ENCODE measurements at places on chromosomes 4 and X. TPM values are rescaled to one million over a fixed set of nuclear protein-coding genes. Genes with fewer than 3 reads are reported as not detected.

CNKSR2 gene
- total RNA-seq: 0.24 TPM

NUDT11 gene
- total RNA-seq: 1.0 TPM

- no peak for DNase-seq
These were observed 6.9 kb downstream of the F11 start for GRCh38 chr4:186272699-186273391.

DNA sequence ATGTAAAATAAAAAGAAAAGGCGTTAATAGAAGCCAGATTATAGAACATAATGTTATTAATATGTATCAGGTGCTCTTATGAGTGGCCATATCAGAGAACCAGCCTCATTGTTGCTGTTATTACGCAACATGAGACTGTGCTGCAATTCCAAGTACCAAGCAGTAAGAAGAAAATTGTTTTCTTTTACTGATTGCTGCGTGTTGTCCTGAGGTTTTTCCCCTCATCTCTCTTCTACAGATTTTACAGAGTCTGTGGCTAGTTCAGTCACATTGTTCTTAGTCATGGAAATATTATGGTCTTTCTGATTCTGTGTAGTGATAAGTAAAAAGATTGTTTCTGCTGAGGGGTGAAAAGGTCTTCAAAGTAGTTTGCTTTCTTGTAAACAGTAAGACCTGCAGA is 55.9 kb downstream of the NPNT start:
- DNase-seq: no peak

DNA sequence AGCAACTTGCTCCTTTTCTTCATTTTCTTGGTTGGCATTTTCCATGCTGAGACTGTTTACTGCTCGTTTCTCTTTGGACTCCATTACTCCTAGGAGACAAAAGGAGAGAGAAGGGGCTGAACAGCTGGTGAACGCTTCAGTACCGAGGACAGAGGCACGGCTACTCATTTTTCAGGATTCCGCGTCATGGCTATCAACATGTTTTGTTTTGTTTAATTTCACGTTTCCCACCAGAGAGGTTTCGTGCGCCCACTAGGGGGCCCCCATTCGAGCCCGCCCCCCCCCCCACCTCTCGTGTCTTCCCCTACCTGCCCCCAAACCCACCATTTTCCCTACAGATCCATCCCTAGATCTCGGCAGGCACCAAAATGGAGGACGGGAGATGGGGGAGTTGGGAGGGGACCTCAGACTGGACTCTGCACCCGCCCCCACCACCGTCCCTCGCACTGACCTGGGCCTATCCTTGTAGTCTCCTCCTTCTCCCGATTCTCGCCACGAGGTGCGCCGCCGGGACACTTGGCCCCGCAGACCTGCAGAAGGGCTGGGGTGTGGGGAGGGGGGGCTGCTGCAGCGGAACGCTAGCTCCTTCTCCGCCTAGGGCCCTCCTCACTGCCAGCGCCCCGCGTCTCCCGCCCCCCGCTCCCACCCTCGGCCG is 653 bp downstream of the BEX1 start:
- no peak for DNase-seq

GRCh38 chrX:94204524-94204923 is 530.5 kb downstream of the FAM133A start:
- no peak for DNase-seq

GRCh38 chrX:2502120-2502667 is 1.4 kb upstream of the DHRSX start:
- no peak for DNase-seq

- no peak for DNase-seq
These were observed 23.1 kb downstream of the DMD start for GRCh38 chrX:33188286-33188685.

DNA sequence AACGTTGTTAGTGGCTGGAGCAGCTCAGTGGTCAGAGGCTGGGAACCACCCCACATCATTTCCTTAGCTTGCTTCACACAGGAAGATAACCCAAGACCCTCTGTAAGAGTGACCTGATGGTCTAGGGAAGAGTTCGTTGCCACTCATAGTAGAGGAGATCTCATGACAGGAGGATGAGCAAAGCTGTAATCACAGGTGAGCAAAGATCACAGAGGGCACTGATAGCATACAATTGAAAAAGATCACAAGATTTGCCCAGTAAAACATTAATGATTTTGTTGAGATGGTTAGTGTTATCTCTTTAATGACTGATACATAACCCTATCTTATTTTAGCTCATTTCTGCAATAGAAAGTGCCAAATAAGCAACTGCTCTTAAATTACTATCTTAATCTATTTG is 44.1 kb downstream of the LARP7 start:
- DNase-seq: no peak

DNA sequence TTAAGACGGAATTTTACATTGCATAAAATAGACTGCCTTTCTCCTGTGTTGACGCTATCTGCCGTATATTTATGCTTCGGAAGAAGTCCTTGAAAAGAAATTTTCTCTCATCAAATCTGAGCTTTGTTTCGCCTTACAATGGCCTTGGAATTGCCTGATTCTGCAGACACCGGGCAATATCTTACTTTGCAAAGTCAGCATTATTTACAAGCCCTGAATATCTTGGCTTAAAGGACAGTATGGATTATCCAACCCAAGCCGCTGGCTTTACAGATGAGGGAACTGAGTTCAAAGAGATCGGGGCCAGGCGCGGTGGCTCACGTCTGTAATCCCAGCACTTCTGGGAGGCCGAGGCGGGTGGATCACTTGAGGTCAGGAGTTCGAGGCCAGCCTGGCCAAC is 1.1 kb upstream of the MANBA start:
- DNase-seq: no peak

DNA sequence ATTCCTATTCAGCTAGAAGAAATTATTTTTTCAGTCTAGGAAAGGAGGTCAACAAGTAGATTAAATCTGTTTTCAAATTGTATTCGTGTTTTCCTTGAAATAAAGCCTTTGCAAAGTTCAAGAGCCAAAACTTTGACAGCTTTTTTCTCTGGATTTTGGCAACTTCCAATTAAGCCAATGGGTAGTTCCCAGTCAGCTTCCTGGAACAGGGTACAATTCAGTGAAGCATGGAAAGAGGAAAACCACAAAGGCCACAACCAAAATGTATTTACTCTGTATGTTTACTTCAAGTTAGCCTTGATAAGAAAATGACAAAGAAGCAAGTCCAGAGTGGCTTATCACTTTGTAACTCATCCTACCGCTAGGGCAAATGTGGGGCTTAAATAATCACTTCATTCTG is 188.6 kb downstream of the COMMD8 start:
- DNase-seq: no peak

GRCh38 chr4:36214735-36215485 is 29.4 kb downstream of the ARAP2 start:
- no peak for DNase-seq

GRCh38 chr4:71338846-71339593 is at the start of gene SLC4A4:
TSS of gene SLC4A4 (plus strand) at chr4:71339020.
- no peak for DNase-seq

- DNase-seq: no peak
These were observed 608.4 kb downstream of the RAB28 start for GRCh38 chr4:12875640-12876243.

DNA sequence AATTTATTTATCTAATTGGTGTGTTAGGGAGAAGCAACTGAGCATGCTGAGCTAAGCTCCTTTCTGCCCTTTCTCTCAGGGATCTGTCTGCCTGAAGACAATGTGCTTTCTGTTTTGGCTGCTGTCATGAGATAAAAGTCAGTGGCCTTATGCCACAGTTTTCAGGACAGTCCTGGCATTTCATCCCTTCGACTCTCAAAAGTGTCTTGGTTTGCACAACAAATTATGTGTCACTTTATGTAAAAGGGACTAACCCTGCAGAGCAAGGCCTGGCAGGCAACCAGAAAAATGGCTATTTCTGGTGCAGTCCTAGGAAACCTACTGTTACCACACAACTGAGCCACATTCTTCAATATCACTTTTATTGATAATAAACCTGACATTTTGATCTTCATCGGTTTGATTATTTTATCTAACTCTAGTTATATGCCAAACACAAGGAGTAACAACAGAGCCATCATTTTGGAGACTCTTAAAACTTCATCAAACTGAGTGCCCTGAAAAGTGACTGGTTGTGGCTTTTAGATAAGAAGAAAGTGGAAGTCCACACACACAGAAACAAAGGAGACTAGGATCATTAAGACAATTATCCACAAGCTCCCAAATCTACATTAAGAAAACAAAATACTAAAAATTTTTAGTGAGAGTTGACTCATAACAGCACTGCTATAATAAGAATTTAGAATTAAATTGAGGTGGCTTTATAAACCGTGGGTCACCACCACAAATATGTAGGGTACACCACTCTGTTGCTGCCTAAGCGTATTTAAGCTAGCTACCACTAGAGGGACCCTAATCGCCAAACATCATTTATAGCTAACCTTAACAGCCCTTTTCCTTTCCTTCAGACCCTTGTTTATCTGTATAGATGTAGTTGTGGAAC is 95.9 kb upstream of the PTPN13 start:
- DNase-seq: no peak

GRCh38 chrX:7542587-7543380 is 300.2 kb upstream of the VCX start:
- DNase-seq: no peak

GRCh38 chrX:17668929-17669328 is 68.4 kb upstream of the SCML1 start:
- DNase-seq: no peak

DNA sequence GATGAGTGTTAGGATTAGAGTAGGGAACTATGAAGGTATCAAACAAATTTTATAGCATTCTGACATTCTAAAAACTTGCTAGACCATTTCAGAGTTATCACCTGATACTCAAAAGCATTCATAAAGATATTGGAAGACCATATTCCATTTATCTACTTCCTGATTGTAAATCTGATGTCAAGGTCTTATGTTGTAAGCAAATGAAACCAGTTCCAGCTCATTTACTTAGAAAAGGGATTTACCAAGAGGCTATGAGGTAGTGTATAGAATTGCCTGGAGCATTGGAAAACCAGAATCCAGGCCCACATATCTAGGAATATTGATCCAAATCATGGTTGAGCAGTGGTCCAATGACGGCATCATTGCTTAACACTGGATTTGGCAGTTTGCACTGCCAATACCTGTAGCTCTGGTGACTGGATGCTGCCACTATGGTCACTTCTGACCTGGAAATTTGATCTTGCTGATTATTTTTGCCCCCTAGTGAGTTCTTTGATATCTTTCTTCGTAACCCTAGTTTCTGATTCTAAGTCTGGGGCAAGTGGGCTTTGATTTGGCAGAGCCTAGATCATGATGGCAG is 25.4 kb downstream of the ARFIP1 start:
- no peak for DNase-seq

DNA sequence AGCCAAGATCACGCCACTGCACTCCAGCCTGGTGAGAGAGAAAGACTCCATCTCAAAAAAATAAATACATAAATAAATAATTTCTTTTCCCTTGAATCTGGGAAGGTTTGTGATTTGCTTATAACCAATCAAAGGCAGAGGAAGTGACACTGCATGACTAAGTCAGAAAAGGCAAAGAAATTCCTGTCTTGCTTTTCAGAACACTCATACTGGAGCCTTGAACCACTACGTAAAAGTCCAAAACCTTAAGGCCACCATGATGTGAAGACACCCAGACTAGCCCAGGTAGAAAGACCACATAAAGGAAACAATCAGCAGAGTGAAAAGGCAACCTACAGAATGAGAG is 36.6 kb downstream of the TMEM156 start:
- DNase-seq: no peak

Measured in colonic mucosa (tissue), 4 donors.